ENCODE measurements at places on chromosomes 7 and 10. TPM values are rescaled to one million over a fixed set of nuclear protein-coding genes. Genes with fewer than 3 reads are reported as not detected.

The SCIN gene
- total RNA-seq, result 0.39 TPM

The TAF3 gene
- 7.1 TPM for total RNA-seq

The SP8 gene
- total RNA-seq, result not detected

The SLC13A4 gene
- total RNA-seq, result not detected

The DIP2C gene
- total RNA-seq, result 13.7 TPM

The GJD4 gene
- not detected for total RNA-seq

The TBC1D12 gene
- 6.4 TPM for total RNA-seq
